ENCODE measurements at places on chromosomes 3 and 15.

DNA sequence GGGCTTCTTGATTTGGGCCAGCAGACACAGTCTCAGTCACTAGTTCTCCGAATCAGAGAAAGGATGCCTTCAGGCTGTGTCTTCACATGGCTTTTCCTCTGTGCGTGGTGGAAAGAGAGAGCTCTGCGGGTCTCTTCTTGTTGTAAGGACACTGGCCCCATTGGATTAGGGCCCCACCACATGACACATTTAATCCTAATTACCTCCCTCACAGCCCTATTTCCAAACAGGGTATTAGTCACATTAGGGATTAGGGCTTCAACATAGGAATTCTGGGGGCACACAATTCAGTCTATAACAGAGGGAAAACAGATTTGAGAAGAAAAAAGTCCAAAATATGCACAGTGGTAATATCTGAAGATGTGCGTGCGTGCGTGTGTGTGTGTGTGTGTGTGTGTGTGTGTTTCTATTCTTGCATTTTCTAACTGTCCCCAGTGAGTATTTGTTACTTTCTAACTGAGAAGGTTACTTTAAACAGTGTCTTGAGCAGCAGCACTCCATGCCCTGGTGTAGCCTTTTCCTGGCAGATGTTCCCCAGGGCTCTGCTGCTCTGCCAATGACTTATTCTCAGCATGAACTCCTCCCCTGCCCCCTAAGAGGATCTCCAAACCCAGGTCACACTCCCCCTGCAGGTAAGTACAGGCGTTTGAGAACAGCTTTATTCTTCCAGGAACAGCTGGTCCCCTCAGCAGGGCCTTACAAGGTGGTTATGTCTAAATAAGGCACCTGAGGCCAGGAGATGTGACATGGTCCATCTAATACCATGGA lies 72.9 kb downstream of the RPL39L start:
- DNase-seq: peak; percentile 34

- DNase-seq: no peak
Measured at GRCh38 chr3:81443958-81444357, 317.5 kb downstream of the GBE1 start.

GRCh38 chr3:114899186-114899931 lies 247.7 kb downstream of the ZBTB20 start:
- DNase-seq: no peak

DNA sequence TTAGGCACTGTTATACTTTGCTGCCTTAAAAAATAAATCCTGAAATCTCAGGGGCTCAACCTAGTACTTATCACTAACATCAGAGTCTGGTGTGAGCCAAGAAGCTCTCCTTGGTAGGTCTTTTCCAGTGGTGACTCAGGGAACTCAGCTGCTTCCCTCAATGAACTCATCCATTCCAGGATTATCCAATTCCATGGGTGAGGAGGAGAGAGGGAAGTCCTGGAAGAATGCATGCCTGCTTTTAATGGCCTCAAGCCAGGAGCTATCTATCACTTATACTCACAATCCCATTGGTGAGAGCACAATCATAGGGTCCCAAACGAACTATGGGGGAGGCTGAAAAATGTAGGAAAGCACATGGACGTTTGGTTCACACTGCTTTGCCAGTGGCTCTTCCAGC lies 113.6 kb downstream of the POLR2M start:
- no peak for DNase-seq

- DNase-seq: peak; percentile 8
Measured at GRCh38 chr3:16086690-16087089, 87.8 kb upstream of the GALNT15 start.

- DNase-seq: peak; percentile 50
Measured at GRCh38 chr3:56251343-56251945, 216.8 kb downstream of the ERC2 start.

GRCh38 chr3:30548600-30548999 lies 57.8 kb upstream of the TGFBR2 start:
- peak; percentile 7 for DNase-seq

- DNase-seq: no peak
Measured at GRCh38 chr3:53821631-53822121, 24.5 kb downstream of the CHDH start.

DNA sequence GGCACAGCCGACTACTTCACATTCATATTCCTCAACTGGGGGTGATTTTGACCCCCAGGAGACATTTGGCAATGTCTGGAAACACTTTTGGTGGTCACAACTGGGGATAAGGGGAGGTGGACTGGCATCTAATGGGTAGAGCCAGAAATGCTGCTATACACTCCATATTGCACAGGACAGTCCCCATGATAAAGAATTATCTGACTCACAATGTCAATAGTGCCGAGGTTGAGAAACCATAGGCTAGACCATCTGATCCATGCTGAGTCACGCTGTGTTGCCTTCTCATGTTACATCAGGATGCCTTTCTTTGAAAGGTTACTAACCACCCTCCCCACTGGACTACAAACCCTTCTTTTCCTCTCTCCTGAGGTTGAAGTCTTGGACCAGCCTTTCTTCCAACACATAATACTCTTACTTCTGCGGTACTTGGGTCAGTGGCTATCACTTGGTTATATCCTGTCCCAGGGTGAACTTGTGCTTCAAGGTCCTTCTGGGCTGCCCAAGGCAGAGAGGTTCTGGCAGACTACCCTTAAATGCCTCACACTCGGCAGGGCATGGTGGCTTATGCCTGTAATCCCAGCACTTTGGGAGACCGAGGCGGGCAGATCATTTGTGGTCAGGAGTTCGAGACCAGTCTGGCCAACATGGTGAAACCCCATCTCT lies 68.8 kb downstream of the CTNNB1 start:
- no peak for DNase-seq

- DNase-seq: no peak
Measured at GRCh38 chr3:45682311-45682710, 6.9 kb upstream of the SACM1L start.

DNA sequence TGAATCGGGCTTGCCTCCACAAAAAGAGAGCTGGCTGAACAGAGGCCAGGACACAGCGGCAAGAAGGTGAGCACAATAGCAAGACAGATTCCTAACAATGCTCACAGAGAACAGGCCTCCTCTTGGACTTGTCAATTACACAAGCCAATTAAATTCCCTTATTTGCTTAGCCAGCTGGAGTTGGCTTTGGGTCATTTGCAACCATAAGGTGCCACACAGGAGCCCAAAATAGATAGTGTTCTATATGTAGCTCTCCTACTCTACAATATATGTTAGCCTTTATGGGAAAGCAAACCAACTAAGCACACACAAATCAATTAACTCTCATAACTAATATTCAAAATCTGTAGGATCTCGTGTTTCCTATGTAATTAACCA lies 335.6 kb downstream of the FOXP1 start:
- no peak for DNase-seq

DNA sequence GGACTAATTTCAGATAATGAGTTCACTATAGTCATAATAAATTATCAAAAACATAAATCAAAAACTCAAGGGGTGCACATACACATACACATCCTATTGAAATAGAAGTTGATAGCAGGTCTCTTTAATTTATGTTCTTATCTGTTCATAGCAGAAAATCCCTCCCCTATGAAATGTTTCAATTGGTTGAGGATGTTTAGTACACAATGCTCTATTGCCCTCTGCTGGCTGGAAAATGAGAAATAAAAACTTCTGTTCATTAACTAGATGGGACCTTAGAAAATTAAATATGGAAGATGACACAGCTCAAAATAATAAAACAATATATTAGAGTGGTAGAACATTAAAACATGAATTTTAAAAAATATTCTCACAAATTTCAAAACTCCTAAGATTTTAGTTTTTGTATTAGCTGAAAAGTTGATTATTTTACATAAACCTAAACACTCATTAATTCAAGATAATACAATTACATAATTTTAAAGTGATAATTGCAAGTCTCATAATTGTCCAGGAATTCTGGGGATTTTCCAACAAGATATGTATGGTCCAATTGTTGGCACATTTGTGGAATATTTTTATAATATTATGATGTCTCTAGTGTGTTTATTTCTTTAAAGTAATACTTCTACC lies 735.0 kb downstream of the ROBO1 start:
- DNase-seq: peak; percentile 22

DNA sequence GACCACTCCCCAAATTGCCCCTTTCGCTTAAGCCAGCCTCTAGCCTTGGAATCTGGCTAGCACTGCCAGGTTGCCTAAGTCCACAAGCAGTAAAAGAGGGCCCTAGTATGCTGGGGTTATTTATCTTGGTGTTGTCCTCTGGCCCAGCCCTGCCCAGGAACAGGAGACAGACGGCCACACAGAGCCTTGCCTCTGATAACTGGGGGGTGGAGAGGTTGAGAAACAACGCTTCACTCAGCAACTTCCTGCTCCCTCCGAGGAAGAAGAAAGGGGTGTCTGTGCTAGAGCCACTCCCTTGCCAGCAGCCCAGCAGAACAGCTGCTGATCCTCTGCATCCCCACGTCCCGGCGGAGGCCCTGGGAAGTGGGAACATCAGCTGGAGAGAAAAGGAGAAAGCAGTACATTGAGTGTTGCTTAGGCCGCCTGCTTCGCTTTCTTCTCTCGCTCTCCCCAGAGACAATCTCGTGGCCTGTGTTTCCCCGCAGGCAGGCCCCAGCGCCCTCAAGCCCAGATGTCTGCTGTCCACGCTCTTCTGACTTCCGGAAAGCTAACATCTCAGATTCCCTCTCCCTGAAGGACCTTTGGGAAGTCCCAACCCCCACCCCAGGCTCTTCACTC lies 22.6 kb upstream of the C3orf70 start:
- DNase-seq: peak; percentile 14

- DNase-seq: no peak
Measured at GRCh38 chr15:36773698-36774097, 194.3 kb downstream of the CDIN1 start.

GRCh38 chr3:112774293-112774926 lies 72.3 kb downstream of the CD200R1L start:
- no peak for DNase-seq

- peak; percentile 4 for DNase-seq
Measured at GRCh38 chr3:632571-633170, 436.1 kb downstream of the CHL1 start.

- DNase-seq: no peak
Measured at GRCh38 chr3:37272741-37273140, 98.4 kb upstream of the LRRFIP2 start.

DNA sequence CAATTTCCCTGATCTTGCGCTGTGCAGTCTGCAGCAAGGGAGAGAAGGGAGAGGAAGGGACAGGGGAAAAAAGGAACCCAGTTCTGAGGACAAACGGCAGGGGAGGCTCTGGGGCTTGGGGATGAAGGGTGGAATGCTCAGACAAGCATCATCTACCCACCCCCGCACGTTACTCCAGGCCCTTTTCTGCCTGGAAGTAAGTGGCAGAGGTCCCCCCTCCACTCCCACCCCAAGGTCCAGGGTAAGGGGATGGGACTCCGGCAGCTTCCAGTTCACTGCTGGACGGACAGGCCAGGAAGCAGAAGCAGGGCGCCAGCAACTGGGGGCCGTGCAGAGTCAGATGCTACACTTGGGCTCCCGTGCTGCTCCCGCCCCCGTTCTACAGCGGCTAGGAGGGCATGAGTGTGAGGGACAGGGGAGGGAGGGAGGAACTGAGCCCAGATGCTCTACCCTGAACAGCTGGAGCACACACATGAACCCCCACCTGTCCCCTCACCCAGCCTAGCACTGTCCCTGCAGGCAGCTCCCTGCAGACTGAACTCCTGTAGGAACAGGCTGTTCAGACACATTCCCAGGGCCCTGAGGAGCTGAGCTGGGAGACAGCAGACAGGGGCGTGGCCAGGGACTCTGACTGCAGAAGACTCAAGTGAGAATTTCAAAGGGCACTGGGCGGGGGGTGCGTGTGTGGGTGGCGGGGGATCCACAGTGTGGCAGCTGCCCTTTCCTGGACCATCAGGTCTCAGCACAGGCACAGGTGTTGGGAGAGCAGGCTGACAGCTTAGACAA lies 59.7 kb downstream of the SENP2 start:
- DNase-seq: no peak

DNA sequence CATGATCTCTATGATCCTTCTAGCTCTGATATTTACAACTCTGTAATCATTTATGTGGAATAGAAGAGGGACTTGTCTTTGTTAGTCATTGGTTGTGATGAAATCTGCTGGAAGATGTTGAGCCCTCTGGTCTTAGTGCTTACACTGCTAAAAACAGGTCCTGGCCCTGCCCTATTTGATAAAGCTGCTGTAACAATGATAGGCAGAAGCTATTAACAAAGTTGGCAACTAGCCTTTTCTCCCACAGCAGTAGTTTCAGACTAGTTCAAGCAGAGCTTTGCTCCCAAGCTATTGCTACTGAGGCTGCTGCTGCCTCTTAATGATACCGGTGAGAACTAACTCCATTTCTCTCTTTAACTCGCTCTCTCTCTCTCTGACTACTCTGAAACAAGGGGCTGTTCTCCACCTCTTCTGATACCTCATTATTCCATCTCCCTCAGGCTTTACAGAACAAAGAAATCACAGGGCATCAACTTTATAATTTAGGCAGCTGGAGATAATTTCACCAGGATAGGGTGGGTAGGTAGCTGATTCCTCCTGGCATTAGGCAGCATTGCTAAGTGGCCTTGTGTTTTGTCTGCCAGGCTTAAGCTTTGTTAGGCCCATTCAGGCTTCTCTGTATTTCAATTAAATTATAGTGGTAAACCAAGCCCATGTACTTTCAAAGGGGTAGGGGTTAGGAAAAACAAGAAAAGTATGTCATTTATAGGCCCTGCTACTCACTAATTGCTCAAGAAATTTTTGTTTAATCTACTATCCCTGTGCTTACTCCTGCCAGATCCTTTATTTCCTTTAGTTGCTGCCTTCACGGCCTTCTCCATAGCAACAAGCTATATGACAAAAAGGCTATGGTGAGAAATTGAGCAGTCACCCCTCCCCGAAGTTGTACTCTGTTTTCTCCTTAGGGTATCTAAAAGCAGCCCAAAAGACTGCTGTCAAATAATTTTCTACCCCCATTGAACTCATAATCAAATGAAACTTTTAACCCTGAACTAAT lies 139.6 kb downstream of the RBPMS2 start:
- no peak for DNase-seq

- no peak for DNase-seq
Measured at GRCh38 chr15:33655488-33655887, 312.8 kb upstream of the CHRM5 start.
